ENCODE measurements at places on chromosomes 2 and 18. TPM values are rescaled to one million over a fixed set of nuclear protein-coding genes. Genes with fewer than 3 reads are reported as not detected.

TRMT61B gene
- 14.3 TPM for total RNA-seq

SCYGR4 gene
- total RNA-seq = not detected

OSBPL6 gene
- total RNA-seq = 51.1 TPM

CYRIA gene
- total RNA-seq = 4.2 TPM

CHRND gene
- 49.1 TPM for total RNA-seq

IL1RL1 gene
- total RNA-seq = 4.1 TPM

MOCOS gene
- 0.63 TPM for total RNA-seq

HTR2B gene
- total RNA-seq = not detected

MFSD2B gene
- not detected for total RNA-seq

- peak overlapping the region; percentile 56 for H3K27ac ChIP-seq
- DNase-seq = peak; percentile 15
- H3K4me1 ChIP-seq = peaks cover 15% of the 10 kb centered on the region
Measured at GRCh38 chr2:207086136-207086535, 79.6 kb downstream of the KLF7 start.

DNA sequence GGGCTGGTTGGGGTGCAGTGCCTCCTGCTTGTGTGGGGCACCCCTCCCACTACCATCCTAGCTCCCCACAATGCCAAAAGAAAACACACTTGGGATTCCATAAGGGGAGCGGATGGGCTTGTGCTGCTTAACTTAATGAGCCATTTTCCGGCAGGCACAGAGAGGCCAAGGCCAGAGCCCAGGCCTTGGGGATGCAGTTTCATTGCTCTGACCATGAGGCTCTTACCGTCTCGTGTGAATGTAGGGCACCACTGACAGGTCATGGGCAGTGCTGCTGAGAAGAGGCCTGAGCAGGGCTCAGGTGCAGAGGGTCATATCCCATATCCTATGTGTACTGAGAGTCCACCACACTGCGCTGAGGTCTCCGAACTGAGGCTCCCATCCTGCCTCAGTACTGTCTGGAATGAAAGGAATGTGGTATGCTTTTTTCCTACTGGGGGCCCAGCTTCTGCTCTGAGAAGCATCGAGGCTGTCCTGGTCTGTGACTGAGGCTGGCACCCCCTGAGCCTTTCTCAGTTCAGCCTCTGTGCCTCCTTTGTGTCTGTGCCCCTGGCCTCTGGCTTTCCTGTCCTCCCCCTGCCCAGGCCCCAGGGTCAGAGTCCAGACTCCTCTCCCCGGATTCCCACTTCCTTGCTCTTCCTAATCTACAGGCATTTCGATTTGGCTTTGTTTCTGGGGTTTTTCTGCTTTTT, 45.2 kb upstream of the MAPRE3 start:
- no peaks in the 10 kb centered on the region for H3K4me1 ChIP-seq
- no peak overlapping the region for H3K27ac ChIP-seq
- H3K27me3 ChIP-seq = peaks cover 5% of the 10 kb centered on the region

GRCh38 chr2:187054501-187055319, 205.7 kb upstream of the ZSWIM2 start:
- H3K4me1 ChIP-seq = no peaks in the 10 kb centered on the region
- H3K27me3 ChIP-seq = no peaks in the 10 kb centered on the region
- DNase-seq = no peak
- H3K27ac ChIP-seq = no peak overlapping the region

GRCh38 chr2:237154082-237154638, 68.5 kb downstream of the COPS8 start:
- H3K36me3 ChIP-seq = no peaks in the 10 kb centered on the region
- no peaks in the 10 kb centered on the region for H3K27me3 ChIP-seq
- no peak for DNase-seq

DNA sequence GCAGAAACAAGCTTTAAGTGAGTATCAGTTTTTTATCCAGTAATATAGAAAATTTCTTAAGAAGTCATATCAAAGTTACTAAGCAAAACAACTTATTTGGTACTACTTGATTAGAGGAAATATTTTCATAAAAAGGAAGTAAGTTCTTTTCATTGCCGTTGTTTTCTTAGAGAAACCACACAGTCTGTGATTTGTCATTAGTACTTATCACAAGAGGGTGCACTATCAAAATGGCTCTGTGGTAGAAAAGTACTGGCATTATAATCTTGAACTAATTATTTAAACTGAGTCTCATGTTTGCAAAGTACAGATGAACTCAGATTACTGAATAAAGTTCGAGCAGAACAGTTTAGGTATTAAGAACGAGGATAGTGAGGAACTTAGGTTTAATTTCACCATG, 93.4 kb downstream of the IKZF2 start:
- H3K27ac ChIP-seq = no peak overlapping the region
- H3K4me3 ChIP-seq = no peak overlapping the region
- H3K36me3 ChIP-seq = no peaks in the 10 kb centered on the region

GRCh38 chr2:197804758-197805714, 643 bp downstream of the PLCL1 start:
- H3K4me1 ChIP-seq = peaks cover 67% of the 10 kb centered on the region
- peak; percentile 24 for DNase-seq

GRCh38 chr2:178529194-178529593, 48.9 kb downstream of the PLEKHA3 start:
- no peaks in the 10 kb centered on the region for H3K27me3 ChIP-seq
- DNase-seq = no peak
- H3K4me3 ChIP-seq = no peak overlapping the region
- H3K36me3 ChIP-seq = peaks cover 86% of the 10 kb centered on the region
- peaks cover 5% of the 10 kb centered on the region for H3K4me1 ChIP-seq

DNA sequence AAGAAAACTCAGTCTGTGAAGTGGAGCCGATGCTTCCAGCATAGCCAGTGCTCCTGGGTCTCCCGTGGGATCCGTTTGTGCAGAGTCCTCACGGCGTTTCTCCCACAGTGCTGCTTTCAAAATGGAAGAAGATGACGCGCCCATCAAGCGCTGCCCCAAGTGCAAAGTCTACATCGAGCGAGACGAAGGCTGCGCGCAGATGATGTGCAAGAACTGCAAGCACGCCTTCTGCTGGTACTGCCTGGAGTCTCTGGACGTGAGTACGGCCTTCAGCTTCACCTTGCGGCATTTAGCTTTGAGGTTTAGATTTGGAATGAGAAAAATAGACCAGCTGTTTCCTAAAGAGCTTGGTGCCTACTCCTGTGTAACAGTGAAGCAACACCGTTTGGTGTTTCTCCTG, 107.0 kb downstream of the RNF144A start:
- no peaks in the 10 kb centered on the region for H3K36me3 ChIP-seq
- H3K27ac ChIP-seq = no peak overlapping the region
- no peak for DNase-seq
- H3K27me3 ChIP-seq = no peaks in the 10 kb centered on the region
- no peak overlapping the region for H3K4me3 ChIP-seq

GRCh38 chr18:5955861-5956260, 60.5 kb upstream of the TMEM200C start:
- no peaks in the 10 kb centered on the region for H3K27me3 ChIP-seq
- H3K36me3 ChIP-seq = no peaks in the 10 kb centered on the region
- H3K4me3 ChIP-seq = no peak overlapping the region

- peaks cover 12% of the 10 kb centered on the region for H3K4me1 ChIP-seq
- no peaks in the 10 kb centered on the region for H3K36me3 ChIP-seq
- no peak for DNase-seq
- no peak overlapping the region for H3K4me3 ChIP-seq
- no peaks in the 10 kb centered on the region for H3K27me3 ChIP-seq
Measured at GRCh38 chr18:11497585-11497984, 111.8 kb upstream of the SLC35G4 start.

- H3K4me3 ChIP-seq = peak overlapping the region; percentile 63
- DNase-seq = no peak
- no peaks in the 10 kb centered on the region for H3K4me1 ChIP-seq
- H3K36me3 ChIP-seq = no peaks in the 10 kb centered on the region
- peaks cover 23% of the 10 kb centered on the region for H3K27me3 ChIP-seq
Measured at GRCh38 chr2:172233987-172234715, 131.5 kb upstream of the DLX2 start.

- no peaks in the 10 kb centered on the region for H3K36me3 ChIP-seq
- H3K4me1 ChIP-seq = peaks cover 24% of the 10 kb centered on the region
- DNase-seq = no peak
- H3K27me3 ChIP-seq = no peaks in the 10 kb centered on the region
- no peak overlapping the region for H3K4me3 ChIP-seq
Measured at GRCh38 chr18:13548966-13549879, 177.1 kb downstream of the FAM210A start.

- no peaks in the 10 kb centered on the region for H3K27me3 ChIP-seq
- H3K27ac ChIP-seq = no peak overlapping the region
- H3K4me3 ChIP-seq = no peak overlapping the region
- peaks cover 3% of the 10 kb centered on the region for H3K4me1 ChIP-seq
- H3K36me3 ChIP-seq = no peaks in the 10 kb centered on the region
Measured at GRCh38 chr2:55130849-55131248, 80.6 kb upstream of the RTN4 start.

DNA sequence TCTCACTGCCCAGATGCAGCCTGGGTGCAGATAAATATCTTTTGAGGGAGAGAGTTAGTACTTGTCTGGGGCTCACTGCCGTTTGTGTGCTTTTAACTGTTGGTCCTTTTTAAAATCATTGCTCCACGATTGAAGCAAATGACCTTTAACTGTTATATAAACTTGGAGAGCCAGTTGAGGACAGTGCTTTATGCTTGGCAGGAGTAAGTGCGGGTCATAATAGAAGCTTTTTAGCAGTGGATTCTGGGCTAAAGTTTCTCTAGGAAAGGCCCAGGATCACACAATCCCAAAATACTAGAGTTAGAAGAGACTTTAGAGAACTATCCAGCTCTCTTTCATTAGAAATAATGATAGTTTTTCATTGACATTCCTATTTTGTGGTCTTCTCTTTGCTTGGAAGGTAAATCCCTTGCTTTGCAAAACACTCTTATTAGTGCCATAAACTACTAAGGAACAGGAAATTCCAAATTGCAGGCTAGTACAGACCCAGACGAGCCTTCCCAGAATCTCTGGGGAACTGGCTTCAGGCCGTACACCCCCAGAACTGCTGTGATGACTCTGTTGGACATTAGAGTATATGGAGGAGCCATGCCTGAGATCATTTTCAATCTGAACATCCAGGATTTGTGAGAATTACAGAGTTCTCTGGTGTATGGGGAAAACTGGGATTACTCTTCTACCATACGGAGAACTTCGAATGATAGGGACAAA, 19.1 kb downstream of the LIMS1 start:
- H3K4me1 ChIP-seq = peaks cover 47% of the 10 kb centered on the region
- no peak for DNase-seq
- H3K36me3 ChIP-seq = no peaks in the 10 kb centered on the region

DNA sequence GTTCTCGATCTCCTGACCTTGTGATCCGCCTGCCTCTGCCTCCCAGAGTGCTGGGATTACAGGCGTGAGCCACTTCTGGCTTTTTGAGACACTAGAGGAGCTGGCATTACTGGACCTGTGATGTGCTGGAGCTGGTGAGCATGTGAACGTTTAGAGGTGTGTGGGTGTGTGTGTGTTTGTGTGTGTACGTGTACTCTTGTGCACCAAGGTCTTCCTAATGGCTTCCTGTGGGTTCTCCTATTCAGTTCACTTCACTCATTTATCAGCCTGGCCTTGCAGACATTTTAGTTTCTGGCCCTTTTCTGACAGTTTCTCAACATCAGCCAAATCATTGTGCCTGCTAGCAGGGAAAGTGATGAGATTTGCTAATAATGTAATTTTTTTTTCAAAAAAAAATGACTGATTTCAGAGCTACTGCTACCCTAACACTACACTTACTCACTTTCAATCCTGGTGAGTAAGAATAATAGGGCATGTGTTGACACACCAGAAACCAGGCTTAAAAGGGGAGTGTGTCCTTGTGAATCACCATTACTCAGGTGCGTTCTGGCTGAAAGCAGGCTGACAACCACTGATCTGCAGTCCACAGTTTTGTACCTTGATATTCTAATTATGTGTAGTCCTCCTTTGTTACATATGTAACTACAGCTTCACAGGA, 41.0 kb upstream of the ACTR3 start:
- no peak for DNase-seq
- H3K4me3 ChIP-seq = no peak overlapping the region
- H3K27me3 ChIP-seq = no peaks in the 10 kb centered on the region
- H3K27ac ChIP-seq = no peak overlapping the region

- H3K4me3 ChIP-seq = no peak overlapping the region
- no peak overlapping the region for H3K27ac ChIP-seq
- H3K4me1 ChIP-seq = no peaks in the 10 kb centered on the region
- no peak for DNase-seq
- no peaks in the 10 kb centered on the region for H3K36me3 ChIP-seq
Measured at GRCh38 chr18:4077721-4078120, 377.4 kb downstream of the DLGAP1 start.

Measured in gastrocnemius medialis (tissue), 4 donors.